ENCODE measurements at places on chromosomes 4 and X.
A peak's percentile ranks its signal among the peaks of the same experiment; 100 is the strongest.

- DNase-seq = no peak
Measured at GRCh38 chr4:20026456-20026855, 225.2 kb upstream of the SLIT2 start.

- DNase-seq = no peak
Measured at GRCh38 chr4:89171176-89171805, 60.0 kb downstream of the TIGD2 start.

DNA sequence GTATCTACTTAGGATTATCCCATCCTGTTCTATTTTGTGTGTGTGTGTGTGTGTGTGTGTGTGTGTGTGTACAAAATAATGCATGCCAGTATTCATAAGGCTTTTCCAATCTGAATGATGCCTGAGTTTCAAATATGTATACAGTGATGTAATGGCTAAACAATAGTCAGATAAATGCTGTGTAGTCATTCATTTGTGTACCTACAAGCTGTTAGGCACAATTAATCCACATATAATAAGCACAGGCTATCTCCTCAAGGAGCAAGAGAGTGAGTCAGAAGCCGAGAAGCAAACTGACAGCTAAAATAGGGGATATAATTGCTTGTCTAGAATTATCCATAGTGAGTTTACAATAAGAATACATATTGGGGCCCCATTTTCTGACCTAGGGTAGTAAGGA, 15.7 kb downstream of the DMD start:
- DNase-seq = no peak

GRCh38 chr4:86918539-86919072, 16.2 kb upstream of the AFF1 start:
- DNase-seq = no peak

GRCh38 chr4:8506373-8507195, 66.0 kb downstream of the TRMT44 start:
- DNase-seq = peak; percentile 53

- DNase-seq = peak; percentile 90
Measured at GRCh38 chr4:173257732-173258717, 76.1 kb downstream of the HMGB2 start.

DNA sequence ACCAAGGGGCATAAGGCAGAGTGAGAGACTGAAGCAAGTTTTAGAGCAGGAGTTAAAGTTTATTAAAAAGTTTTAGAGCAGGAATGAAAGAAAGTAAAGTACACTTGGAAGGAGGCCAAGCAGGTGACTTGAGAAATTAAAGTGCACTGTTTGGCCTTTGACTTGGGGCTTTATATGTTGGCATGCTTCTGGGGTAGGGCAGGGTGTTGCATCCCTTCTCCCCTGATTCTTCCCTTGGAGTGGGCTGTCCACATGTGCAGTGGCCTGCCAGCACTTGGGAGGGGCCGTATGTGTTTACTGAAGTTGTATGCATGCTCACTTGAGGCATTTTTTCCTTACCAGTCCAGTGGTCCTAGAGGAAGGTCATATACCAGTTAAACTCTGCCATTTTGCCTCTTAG, 35.3 kb upstream of the GPR173 start:
- DNase-seq = no peak

- DNase-seq = no peak
Measured at GRCh38 chr4:68569466-68570121, 6.5 kb downstream of the UGT2B17 start.

DNA sequence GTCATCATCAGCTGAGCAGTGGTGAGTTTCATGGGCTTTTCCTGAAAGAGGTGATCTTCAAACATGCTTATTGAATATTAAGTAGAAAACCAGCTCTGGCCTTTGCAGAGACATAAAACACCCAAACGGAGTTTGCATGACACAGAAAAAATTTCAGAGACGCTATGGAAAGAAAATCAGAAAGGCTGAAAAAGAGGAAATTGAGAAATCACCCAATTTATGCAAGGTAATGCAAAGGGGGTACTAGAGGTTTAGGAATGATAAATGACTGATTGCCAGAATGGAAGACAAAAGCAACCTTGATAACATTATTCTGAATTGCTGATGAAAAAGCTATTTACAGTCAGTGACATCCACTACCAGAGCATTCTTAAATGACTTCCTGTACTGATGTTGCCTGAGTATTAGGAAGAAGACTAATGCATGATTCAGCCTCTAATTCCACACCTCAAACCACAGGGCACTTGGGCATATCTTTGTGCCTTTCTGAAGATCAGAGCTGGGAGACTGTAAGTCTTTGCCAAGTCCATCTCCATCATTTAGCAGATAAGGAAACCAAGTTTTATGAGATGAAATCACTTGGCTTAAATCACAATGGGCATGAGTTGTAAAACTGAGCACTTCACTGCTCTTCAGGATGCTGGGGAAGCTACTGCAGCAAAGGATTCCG, 565.7 kb downstream of the PPARGC1A start:
- no peak for DNase-seq

DNA sequence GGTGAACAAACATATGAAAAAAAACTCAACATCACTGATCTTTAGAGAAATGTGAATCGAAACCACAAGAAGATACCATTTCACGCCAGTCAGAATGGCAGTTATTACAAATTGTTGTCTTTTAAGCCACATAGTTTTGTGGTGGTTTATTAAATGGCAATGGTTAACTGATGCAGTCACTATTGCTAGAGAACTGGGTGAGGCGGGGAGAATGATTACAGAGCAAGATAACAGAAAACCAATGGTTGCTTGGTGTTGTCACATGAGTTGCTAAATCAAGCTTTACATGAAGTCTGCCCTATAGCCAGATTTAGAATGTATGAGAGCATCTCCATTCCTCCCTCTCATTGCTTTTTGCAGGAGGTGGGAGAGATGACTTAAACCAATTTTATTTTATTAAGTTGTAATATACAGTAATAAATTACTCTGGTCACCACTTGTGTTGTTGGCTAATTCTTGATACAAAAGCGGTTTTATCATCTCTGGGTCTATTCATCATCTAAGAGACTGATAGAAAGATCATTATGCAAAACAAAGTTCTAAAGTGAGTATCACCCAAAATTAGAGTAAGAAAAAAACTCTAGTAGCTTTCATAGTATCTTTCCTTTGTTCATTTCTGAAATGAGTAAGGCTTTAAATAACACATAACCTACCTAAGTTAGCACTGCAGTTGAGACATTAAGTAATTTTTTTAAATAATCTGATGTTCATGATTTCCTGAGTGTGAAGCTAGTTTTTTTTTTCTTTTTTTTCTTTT, 859.5 kb downstream of the STIM2 start:
- no peak for DNase-seq

DNA sequence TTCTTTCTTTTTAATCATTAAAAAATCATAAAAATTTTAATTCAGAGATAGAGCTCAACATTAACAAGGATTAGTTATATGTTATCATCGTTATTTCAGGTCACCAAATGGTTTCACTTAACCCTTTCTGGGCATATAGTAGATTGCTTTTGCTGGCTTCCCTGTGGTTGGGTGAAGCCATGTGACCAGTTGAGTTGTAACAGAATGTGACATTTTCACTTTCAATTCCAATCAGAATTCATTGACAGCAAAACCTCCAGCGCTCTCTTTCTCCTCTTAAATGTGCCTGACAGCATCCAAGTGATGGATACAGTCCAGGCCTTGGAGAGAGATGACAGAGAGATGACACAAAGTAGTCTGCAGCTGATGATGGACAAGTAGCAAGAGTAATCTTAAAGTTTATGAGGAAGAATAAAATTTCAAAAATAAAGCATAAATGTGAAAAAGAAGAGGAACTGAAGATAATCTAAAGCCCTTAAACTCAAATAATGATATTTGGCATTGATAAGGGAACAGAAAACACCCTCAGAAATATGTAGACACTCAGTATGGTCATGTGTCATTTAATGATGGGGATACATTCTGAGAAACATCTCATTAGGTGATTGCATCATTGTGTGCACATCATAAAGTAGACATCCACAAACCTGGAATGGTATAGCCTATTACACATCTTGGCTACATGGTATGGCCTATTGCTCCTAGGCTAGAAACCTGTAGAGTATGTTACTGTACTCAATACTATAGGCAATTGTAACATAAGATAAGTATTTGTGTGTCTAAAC, 92.3 kb upstream of the QRFPR start:
- no peak for DNase-seq

GRCh38 chrX:131441033-131441432, 102.8 kb upstream of the OR13H1 start:
- DNase-seq = no peak

DNA sequence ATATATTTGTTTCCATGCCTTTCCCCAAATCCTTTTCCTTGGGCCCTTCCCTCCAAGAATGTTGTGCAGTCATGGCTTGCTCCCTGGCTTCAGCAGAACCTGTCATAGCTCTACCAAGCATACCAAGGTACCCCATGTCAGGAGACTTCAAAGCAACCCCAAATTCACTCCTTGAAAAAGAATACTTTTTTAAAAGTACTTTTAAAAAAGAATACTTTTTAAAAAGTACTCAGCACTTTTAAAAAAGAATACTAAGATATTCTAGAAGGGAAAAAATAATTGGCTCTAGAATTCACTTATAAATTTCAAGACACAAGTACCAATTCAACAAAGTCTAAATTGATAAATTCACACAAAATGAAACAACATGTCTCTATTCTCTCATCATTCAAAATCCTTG, 76.0 kb downstream of the NR3C2 start:
- DNase-seq = no peak

DNA sequence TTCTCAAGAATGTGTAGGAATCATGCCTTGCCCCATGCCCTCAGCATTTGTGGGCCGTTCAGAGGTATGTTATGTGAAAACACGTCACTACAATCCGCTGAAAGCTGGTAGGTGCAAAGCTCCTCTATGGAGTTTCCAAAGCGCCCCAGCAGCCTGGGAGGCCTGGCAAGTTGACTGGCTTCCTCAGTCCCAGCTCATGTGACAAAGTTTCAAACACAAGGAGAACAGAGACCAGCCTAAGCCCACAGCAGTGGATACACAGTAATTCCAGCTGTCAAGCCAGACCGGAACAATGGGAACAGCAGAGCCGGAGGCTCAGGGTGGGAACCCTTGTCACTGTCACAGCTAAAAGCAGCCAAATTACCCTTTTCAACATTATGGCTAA, 33.5 kb downstream of the NAT8L start:
- DNase-seq = no peak

DNA sequence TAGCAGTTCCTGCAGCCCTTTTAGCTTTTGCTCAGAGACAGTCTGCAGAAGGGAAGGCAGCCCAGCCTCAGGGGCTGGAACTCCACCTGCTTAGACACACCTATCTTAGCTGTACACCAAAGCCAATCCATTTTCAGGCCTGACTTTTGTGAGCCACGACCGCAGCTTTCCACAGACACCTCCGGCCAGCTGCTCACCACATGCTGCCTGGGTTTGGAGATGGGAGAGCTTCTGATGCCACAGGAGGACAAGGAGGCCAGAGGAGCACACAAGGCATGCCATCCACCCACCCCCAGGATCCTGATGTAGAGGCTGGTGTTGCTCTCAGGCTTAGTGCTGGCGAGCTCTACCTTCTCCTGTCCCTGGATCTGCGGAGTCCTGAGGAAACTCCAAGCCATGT, 141.8 kb upstream of the NALF2 start:
- DNase-seq = no peak

- DNase-seq = no peak
Measured at GRCh38 chr4:94924566-94924965, 166.8 kb downstream of the BMPR1B start.

DNA sequence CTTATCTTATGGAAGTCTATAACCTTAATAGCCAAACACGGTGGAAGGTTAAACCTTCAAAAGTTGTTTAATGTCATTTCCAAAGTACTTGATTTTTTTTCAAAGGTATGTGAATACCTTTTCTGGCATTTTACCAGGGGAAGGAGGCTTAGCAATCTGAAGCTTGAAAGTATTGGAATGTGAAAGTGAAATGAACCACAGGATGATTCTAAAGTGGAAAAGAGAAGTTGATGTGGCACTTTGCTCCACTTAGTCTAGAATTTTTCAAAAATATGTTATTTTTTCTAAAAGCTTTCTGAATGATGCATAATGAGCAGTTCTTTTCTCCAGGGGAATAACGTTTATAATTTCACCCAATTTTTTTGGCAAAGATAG, 19.2 kb downstream of the PI4K2B start:
- no peak for DNase-seq

DNA sequence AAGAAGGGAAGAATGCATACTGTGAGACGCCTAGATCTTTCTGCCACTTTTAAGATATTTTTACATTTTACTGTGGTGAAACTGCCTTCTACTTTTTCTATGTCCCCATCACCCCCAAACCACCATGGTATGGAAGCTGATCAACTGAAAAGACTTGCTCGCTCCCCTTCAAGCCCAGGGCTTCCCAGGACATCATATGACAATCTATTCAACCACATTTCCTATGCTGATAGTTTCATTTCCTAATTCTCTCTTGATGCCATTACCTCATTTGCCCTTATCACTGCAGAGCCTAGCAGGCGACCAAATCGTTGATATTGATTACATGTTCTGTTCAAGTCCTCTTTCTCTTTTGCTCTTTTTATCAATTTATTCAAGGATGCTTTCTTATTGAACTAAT, 40.1 kb upstream of the KLHL34 start:
- DNase-seq = no peak

DNA sequence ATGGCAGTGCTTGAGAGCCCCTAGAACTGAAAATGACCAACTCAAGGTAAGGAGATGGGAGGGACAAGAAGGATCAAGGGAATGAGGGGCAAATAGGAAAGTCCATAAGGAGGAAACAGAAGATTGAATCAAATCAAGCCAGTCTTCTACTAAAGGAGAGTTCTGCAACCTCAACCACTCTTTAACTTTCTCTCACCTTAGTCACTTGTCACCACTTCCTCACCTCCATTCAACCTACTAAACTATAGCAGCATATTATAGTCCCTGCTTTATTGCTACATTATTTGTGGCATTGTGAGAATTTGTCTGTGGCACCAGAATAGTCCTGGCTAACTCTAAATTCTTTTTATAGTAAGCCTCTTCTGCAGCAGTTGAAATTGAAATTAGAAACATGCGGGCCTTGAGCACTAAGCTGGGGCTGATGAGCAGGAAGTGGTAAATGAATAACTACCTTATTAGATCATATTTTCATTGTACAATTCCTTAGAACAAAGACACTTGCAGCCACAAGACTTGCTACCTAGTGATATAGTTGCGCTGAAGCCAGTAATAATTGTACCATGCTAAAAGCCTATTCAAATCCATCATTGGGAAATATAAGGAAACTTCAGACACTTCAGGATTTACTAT, 336.9 kb downstream of the ZNF674 start:
- DNase-seq = no peak

DNA sequence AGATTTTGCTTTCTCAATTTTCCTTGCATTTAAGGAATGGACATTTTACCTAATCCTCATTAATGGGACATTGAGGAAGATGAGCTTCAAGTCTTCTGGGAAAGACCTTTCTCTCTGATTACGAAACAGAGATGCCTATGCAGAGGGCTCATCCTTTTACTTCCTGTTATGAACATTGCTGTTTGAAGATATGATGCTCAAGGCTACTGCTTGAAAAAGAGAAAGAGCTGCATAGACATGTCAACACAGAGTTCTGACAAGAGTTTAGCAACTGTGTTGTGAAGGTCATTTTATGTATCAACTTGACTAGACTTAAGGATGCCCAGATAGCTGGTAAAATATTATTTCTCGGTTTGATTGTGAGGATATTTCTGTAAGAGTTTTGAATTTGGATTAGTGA, 13.8 kb upstream of the GNPDA2 start:
- DNase-seq = no peak

Measured in GM23338 (cell line).